ENCODE measurements at places on chromosomes 13 and 19.

DNA sequence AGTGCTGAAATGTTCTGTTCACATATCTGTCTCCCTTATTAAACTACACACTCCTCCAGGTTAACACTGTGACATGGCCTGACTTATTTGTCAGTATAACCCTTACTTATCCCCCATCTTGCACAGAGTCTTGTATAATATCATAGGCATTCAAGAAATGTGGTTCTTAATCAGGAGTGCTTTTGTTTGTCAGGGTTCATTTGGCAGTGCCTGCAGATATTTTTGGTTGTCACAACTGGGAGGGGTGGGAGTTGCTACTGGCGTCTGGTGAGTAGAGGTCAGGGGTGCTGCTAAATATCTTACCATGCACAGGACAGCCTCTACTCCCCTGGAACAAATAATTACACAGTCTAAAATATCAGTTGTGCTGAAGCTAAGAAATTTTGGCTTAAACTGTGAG is 20.4 kb upstream of the OBI1 start:
- no peak for DNase-seq

GRCh38 chr13:33752597-33752996 is 65.4 kb upstream of the RFC3 start:
- DNase-seq, result no peak

GRCh38 chr13:54633456-54633855 is 1604.8 kb downstream of the OLFM4 start:
- no peak for DNase-seq

- DNase-seq, result no peak
These were observed 85.9 kb downstream of the KDM4B start for GRCh38 chr19:5054551-5055456.

DNA sequence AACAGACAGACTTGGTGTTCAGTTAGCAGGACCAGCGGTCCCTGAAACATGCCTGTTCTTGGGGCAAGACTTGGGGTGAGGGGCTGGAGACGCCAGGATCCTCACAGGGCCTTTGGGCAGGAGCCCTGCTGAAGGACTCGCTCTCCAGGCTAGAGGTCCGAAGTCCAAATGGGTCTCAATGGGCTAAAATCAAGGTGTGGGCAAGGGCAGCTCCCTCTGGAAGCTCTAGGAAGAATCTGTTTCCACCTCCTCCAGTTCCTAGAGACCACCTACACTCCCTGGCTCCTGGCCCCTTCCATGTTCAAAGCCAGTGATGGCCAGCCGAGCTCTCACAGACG is 111.3 kb downstream of the TUBA3C start:
- DNase-seq, result no peak

GRCh38 chr13:45207319-45207718 is 6.5 kb upstream of the KCTD4 start:
- DNase-seq, result no peak

GRCh38 chr13:108269601-108270328 is at the start of gene TNFSF13B:
Gene TNFSF13B, plus strand, starts transcription at chr13:108269718. Its CDS starts 178 bp downstream, at chr13:108269896.
- DNase-seq, result peak; percentile 12

DNA sequence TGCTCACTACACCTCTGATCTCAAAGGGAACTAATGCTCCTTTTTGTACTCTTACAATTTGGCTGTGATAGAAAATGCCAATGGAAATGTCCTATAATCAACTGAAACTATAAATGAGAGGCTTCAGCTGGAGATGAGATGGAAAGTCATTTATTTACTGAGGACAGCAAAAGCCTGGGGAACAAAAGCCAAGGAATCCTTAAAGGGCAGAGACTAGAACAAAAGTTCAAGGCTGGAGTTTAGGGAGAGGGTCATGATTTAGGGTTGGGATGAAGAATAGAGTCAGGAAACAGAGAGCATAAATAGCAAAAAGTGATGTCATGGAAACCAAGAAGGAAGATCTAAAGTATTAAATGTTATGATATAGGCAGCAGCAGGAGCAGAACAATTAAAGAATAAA is 401.1 kb downstream of the FGF14 start:
- no peak for DNase-seq

GRCh38 chr13:78169386-78169785 is 250.8 kb upstream of the EDNRB start:
- no peak for DNase-seq

- DNase-seq, result peak; percentile 17
These were observed 4.7 kb downstream of the EPS8L1 start for GRCh38 chr19:55080121-55080967.

DNA sequence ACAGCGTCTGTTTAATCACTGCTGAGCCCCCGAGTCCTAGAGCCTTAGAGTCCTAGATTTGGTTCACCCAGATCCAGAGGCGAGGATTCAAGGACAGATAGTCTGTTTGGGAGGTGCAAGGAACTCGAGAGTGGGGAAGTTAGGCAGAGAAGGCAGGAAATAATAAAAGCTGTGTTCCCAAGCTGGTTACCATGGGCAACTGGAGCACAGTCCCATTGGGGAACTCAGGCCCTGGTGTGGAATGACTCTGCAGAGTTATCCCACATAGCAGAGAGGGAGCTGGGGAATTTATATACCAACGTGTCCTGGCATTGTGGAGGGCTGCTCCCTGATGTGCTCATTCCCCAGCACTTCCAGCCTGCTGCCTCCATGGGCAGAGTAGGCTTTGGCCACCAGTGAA is 9.7 kb downstream of the IGSF23 start:
- no peak for DNase-seq

DNA sequence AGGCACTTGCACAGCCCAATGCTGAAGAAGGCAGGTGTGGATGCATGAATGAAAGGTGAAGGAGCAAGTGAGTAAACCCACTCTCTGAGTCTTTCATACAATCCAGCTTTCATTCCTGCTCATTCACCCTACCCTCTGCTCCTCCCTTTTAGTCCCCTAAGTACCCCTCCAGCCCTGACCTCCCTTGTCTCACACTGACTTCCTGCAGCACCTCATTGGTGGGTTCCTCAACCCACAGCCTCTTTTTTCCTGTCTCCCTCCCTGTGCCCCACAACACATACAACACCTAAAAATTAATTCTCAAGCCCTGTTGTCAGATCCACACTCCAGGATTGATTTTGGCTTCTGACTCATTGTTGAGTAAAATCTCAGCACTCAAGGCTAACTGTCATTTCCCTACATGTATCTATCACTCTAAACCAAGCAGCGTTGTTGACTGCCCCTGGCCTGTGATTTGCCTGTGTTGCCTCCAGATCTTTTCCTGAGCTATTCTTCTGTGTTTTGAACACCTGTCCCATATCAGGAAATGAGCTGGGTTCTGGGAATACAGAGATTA is 177.3 kb upstream of the SERP2 start:
- no peak for DNase-seq

GRCh38 chr19:12788682-12789097 is 2.6 kb upstream of the JUNB start:
- DNase-seq, result no peak

- DNase-seq, result no peak
These were observed 11.5 kb downstream of the PODNL1 start for GRCh38 chr19:13926715-13927114.

DNA sequence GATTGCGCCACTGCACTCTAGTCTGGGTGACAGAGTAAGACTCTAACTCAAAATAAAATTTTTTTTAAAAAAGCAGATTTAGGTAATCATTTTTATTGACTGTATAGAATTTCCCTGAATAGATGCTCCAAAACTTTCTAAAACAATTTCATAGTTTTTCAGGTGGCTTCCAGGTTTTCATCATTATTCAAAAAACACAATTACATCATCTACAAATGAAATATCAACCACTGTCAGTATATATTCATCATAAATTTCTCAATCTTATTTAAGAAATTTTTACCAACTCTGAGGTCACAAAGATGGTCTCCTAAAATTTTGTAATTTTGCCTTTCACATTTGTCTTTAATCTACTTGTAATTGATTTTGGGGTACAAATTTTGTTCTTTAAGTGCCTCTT is 48.1 kb downstream of the ZC3H13 start:
- no peak for DNase-seq

DNA sequence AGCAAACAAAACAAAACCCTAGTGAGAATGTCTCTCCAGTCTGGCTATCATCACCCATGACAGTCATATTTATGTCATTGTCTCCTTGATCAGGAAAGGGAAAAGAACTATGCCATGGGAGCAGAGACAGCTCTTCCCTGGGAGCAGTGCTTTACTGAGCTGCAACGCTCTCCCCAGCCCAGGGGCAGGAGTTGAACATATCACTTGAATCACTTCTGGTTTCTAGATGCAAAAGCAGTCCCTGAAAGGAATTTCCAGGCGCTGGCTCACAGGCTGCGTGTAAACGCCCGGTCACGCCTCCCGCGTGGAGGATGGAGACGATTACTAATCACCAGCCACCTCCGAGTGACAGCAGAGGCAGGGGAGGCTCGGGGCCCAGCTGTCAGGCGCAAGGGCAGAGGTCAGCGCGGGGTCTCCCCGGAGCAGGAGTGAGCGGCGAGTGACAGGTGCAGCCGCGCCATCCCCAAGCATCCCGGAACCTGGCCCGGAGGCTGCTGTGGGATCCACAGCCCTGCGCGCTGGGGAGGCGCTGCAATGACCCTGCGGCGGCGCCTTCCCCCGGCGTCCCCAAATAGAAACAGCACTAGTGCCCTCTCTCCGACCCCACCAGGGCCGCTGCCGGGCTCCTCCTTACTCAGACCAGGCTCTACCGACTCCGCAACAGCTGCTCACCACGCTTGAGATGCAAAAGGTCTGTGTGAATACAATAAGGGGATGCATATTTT is 23.5 kb upstream of the DCLK1 start:
- DNase-seq, result no peak

- no peak for DNase-seq
These were observed 2.4 kb downstream of the METTL21C start for GRCh38 chr13:102692491-102692826.

DNA sequence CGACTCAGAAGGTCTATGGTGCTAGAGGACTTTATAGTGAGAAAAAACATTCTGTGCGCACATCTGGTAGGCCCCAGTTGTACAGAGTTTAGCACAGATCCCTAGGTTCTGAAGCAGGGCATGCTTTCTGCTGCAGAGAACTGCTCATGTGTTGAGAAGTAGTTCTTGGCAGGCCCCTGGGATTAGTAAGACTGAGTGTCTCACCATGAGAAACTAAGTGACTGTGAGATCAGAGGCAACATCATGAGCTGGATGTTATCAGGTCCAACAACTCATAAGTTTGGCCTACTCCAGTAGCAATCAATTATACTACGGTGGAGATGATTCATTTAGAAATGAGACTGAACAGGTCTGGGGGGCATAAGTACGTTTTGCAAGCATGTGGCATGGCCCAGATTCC is 507.4 kb upstream of the KLF12 start:
- no peak for DNase-seq

All from stimulated activated CD4-positive, alpha-beta T cell treated with anti-CD3 and anti-CD28 coated beads, Interleukin-15, amount 100 ng/mL, for 1 hour (primary cell).